ENCODE measurements at places on chromosomes 16 and 17. TPM values are rescaled to one million over a fixed set of nuclear protein-coding genes. Genes with fewer than 3 reads are reported as not detected.

FAM171A2 gene
- 2.2 TPM for total RNA-seq

LRRC46 gene
- total RNA-seq, result not detected

DNA sequence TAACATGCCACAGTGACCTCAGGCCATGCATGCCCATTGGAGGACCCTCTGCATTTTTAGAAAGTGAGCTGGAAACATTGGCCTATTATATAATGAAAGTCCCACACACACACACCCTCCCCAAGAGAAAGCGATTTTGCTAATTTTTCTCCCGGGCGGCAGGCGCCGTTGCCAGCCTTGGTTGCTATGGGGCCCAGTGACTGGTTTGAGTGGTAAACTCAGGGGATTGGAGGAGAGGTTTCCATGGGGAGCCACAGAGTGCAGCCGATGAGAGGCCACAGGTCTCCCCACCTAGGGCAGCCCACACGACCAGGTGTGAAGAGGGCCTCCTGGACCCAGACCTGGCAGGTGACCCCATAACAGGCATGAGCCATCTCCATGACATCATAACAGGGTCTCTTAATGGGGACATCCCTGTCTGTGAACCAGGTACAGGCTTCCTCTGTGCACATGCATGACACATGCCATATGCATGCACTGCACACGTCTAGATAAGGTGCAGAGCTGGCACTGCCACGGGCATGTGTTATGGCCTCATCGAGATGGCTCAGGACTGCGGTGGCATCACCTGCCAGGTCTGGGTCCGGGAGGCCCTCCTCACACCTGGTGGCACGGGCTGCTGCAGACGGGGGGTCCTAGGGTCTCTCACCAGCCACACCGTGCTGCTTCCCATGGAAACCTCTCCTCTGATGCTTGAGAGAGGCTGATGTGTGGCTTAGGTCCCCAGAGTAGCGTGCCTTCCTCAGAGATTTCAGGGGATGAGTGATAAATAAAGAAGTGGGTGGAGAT lies 144.1 kb downstream of the RBFOX3 start:
- DNase-seq, result no peak

GUCY2D gene
- total RNA-seq, result not detected

- no peak for DNase-seq
Measured at GRCh38 chr17:18156171-18156975, 27.3 kb upstream of the ALKBH5 start.

RNF112 gene
- 4.2 TPM for total RNA-seq

KCNJ12 gene
- total RNA-seq, result 14.2 TPM

ITGA2B gene
- total RNA-seq, result not detected

DNA sequence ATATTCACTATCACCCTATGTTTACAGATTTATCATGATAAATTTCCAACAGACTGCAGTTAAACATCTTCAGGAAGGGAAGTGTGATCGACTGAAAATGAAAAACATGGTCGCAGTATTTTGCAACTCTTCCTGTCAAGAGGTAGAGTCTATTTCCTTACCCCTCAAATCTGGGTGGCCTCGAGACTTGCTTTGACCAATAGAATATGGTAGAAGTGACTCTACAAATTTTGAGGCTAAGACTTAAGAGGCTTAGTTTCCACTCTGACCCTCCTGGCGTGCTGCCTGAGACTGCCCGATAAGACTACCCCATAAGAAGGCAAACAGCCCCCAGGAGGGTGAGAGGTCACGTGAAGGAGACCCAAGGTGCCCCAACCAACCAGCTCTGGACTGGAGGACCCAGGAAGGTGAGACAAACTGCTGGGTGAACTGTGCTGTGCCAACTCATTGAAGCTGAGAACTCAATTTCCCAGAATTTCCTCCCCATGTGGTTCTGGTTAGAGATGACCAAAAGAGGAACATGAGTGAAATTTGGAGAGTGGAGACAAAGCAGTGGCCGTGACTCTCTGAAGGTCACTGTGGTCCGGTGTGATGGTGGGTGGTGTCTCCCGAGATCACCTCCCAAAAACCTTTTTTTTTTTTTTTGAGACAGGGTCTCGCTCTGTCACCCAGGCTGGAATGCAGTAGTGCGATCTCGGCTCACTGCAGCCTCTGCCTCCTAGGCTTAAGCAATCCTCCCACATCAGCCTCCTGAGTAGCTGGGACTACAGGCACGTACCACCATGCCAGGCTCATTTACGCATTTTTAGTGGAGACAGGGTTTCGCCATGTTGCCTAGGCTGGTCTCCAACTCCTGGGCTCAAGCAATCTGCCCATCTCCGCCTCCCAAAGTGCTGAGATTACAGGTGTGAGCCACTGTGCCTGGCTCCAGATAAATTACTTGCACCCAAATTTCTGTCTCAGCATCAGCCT lies 38.2 kb upstream of the LITAF start:
- no peak for DNase-seq

- DNase-seq, result peak; percentile 86
Measured at GRCh38 chr17:40556884-40557414, 8.3 kb downstream of the CCR7 start.

GRCh38 chr17:45231481-45232116 lies 9.9 kb downstream of the FMNL1 start:
- DNase-seq, result no peak

GRCh38 chr17:74010903-74011302 lies 192.6 kb upstream of the RPL38 start:
- no peak for DNase-seq

GRCh38 chr16:4693296-4693955 lies at the start of gene NUDT16L1:
TSS of gene NUDT16L1 (plus strand) at chr16:4693562. CDS start at chr16:4693727, 165 bp downstream.
- DNase-seq, result peak; percentile 95

DNA sequence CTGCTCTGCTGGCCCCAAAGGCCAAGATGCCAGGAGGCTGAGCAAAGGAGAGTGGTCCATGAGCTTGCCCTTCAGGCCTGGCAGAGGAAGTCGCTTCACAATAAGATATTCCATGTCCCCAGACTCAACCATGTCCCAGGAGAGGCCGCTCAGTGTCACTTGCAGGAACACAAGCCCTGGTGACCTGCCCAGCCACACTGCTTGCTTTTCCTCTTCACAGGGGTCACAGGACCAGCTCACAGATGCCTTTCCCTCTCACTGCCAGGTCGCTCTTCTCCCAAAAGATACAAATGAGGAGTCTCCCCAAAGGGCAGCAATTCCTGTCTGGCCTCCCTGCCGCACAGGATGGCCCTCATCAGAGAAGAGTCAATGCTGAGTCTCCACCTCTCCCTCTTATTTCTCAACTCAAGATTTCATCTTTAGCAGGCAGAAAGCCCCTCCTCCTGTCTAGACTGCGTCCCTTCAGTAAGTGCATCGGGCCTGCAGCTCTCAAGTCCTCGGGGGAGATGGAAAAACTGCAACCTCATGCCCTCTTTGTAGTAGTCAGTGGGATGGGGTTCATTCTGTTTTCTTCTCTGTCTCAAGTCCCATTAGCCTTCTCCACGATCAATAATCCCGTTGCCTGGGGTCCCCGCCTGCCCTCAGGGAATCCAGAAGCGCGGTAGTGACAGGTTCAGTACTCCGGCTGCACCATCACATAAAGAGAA lies 5.0 kb downstream of the JUP start:
- DNase-seq, result no peak

GRCh38 chr16:69873783-69874182 lies 77.4 kb upstream of the CLEC18A start:
- no peak for DNase-seq

DNAAF1 gene
- not detected for total RNA-seq

DNA sequence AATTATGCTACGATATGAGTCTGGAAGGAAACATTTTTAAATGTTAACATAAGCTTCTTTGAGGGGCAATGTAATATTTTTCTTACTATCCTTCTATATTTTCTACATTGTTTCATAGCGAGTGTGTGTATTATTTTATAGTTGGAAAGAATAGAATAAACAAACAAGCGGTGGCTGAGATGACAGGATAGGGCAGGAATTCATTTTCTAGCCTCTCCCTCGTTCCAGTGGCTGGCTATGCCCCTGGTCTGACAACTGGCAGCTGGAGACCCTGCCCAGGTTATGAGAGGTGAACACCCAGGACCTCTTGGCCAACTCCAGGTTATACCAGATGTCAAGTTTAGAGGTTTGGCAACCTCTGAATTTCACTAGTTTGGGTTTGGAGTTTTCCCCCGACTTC lies 14.5 kb upstream of the TNRC6C start:
- DNase-seq, result no peak

DNA sequence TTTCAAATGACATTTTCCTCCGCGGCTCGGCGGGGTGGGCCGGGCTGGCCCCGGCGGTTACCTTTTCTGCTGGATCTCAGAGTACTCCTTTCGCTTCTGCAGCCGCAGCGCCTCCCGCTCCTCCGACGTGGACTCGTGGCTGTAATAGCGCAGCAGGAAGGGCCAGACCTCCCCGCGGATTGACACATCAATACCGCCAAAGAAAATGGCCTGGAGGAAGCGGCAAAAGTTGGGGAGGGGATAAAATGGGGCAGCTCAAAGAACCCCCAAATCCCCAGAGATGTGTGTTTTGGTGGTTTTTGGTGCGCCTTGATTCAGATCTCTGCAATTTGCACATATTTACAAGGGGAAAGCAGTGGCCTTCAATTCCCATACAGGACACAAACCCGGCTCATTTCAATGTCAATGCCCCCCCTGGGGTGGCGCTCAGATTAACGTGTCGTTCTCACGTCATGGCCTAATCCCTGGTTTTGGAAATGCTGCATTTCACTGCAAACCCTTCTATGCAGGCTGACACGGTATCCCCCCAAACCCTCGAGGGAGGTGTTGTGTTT lies 85.9 kb downstream of the TBC1D16 start:
- no peak for DNase-seq

KRTAP4-3 gene
- total RNA-seq, result 1.2 TPM

- no peak for DNase-seq
Measured at GRCh38 chr17:65171752-65172151, 34.6 kb downstream of the RGS9 start.

DNA sequence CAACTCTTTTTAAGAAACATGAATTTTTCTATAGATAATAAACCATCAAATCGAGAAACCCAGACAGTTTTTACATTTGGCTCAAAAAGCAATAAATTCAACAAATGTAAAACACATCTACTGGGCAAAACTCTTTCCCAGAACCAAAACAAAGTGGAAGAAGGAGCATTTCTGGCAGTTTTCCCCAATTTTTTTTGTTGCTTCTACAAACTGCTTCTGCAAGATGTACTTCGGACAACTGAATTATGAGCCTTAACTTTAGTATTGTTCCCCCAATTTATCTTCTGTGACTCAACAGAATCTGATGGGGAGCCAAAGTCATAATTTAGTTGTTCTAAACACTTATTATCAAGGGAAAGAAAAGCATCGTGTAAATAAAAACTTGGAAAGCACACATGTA lies 1047.2 kb downstream of the CDH11 start:
- no peak for DNase-seq

KRT12 gene
- not detected for total RNA-seq

- no peak for DNase-seq
Measured at GRCh38 chr16:67881621-67882161, 3.0 kb upstream of the NRN1L start.

DNA sequence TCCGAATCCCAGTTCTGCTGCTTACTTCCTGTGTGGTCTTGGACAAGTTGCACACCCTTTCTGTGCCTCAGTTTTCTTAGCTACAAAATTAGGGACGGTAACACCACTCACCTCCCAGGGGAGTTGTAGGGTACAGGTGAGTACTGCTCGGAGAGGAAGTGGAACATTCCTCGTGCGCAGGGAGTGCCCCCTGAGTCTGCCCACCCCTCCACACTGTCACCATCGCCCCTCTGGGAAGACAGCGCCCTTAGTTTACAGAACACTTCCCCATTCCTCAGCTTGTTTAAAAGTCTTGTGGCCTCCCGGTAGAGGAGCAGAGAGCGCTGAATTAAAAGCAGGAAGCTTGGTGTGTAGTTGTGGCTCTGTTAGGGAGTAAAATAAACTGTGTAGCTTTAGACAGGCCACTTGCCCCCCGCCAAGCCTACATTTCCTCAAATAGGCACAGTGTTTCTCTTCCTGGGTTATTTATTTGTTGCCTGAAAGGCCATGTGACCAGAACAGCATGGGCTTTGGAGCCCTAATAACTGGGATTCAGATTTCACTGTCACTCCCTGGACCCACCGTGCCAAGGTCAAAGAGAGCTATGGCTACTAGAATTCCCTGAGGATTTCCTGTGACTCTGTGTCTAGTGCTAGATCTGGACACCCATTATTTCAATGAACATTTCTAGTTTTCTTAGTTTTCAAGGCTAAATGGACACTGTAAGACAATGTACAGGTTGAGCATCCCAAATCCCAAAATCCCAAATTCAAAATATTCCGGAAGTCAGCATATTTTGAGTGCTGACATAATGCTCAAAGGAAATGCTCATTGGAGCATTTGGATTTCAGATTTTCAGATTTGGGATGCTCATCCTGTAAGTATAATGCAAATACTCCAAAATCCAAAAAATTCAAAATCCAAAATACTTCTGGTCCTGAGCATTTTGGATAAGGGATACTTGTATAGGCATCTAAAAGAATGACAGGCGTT lies 372.5 kb downstream of the SNX29 start:
- DNase-seq, result no peak

ST6GALNAC1 gene
- total RNA-seq, result 5.6 TPM

RUNDC3A gene
- 16.3 TPM for total RNA-seq

DNA sequence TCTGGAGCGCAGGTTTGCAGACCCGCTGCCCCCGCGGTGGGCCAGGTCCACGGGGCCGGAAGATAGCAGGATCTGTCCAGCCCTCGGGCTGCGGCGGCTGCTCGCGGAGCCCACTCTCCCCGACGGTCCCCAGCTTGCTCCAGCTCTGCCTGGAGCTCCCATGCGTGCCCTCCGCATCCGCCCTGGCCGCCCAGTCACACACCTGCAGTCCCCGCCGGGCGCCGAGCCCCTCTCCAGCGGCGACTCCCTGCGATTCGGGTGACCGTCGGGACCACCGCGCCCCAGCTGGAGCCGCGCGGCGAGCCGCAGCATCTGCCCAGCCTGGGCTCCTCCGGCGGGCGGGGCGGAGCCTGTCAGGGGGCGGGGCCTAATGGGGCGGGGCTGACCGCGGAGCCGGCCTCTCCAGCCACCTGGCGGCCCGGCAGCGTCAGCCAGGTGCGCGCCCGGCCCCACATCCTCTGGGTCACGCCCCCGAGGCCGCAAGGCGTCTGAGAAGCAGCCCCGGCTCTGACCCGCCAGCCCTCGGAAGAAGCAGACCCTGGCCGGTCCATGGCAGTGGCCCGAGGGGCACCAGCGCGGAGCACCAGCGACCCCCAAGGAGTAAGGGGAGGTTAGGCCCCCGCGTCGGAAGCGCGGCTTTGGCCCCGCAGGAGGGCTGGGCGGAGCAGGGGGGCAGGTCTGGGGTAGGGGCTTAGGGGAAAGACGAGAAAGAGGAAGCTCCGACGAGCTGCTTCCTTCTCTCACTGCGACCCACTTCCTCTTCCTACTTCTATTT lies at the start of gene PIK3R5:
TSS of gene PIK3R5 (minus strand) at position 314 of the 775 bp plus-strand sequence. CDS start 54,213 bp downstream, outside the sequence.
- no peak for DNase-seq

IGF2BP1 gene
- total RNA-seq, result not detected

DNA sequence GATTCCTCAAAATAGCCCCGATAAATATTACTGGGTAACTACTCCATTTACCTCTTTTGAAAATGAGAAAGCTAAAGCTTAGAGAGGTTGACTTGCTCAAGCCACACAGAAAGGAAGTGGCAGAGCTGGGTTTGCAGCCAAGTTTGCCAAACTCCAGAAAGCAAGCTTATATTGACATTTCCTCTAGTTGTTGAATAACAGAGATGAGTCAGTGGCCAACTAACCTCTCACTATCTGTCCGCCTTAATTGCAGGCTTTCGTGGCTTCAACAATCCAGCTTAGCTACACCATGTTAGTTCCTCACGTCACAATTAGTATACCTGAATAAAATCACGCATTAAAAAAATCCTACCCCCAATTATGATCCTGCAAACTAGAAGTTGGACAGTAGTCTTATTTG lies 151.7 kb downstream of the CNTNAP4 start:
- DNase-seq, result no peak

- DNase-seq, result no peak
Measured at GRCh38 chr16:78249832-78250231, 150.4 kb downstream of the WWOX start.

GRCh38 chr17:63434951-63435571 lies 11.0 kb downstream of the CYB561 start:
- DNase-seq, result peak; percentile 90

Data from lower leg skin (tissue), 4 donors.